ENCODE measurements at places on chromosomes 7 and 10.

- no peak for DNase-seq
Observed at GRCh38 chr7:120436487-120437060, 163.6 kb downstream of the KCND2 start.

- no peak for DNase-seq
Observed at GRCh38 chr10:10684972-10685371, 332.7 kb upstream of the CELF2 start.

DNA sequence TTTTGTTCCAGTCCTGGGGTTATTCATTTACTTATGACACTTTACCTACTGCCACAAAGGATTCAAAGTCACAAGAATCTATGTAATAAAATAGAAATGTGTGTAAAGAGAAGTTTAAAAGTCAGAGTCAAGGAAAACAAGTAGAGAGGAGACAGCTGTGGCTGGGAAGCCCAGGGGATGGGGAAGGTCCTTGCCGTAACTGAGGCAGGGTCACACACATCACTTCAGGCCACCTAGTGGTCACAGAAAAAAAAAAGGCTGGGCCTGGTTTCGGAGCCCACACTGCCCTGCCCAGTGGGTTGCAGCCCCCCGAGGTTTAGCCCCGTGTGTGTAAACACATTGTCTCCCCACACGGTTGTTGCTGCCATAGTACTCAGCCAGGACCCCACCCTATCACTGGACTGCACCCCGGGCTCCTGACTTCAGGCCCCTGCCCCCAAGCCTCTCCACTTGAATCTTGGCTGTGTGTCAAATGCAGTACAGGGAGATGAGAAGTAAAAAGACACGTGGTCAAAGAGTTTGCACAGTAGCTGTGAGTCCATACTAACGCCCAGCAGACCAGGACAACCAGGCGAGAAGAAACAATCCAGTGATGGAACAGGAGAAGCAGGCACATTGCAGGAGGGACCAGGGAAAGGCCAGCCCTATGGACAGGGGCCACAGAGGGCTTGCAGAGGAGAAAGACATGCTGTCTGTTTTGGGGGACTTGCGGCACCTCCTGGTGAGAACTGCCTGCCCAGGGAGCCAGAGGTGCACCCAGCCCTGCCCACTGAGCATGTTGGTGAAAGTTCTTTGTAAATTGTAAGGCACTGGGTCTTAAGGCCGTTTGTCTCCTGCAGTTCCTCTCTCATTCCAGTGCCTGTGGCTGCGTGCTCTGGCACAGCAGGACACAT, 91.4 kb upstream of the MACROH2A2 start:
- DNase-seq = no peak

- no peak for DNase-seq
Observed at GRCh38 chr7:71454981-71455380, 323.0 kb downstream of the GALNT17 start.

- DNase-seq = no peak
Observed at GRCh38 chr7:99090771-99091542, 53.0 kb downstream of the SMURF1 start.

DNA sequence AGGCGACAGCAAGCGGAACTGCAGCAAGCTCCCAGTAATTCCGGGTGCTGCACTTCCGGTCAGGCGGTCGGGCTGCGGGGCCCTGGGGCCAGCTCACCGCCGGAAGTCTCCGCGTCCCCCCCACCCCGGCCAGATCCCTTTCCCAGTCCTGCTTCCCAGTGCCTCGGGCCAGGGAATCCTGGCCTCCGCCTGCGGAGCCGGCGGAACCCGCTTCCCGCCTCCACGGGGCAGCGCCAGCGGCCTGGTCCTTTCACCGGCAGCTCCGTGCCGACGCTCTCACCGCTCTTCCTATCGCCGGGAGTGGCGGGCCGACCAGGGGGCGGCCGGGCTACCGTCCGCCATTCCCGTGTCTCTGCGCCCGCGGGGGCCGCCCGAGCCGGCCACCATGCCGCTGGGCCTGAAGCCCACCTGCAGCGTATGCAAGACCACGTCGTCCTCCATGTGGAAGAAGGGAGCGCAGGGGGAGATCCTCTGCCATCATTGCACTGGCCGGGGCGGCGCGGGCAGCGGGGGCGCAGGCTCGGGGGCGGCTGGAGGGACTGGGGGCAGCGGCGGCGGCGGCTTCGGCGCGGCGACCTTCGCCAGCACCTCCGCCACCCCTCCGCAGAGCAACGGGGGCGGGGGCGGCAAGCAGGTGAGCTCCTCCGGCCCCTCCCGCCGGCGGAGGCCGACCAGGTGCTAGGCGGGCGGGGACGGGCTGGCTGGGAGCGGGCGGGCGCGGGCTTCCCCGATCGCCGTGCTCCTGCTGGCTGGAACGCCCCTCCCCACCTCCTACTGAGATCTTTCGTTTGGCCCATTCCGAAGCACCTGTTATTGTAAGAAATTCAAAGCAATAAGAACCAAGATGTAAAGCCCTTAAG, at the start of gene GATAD1:
GATAD1 (plus strand) TSS at position 138 of the 860 bp plus-strand sequence; CDS start at position 386, 248 bp downstream.
- DNase-seq = peak; percentile 95

GRCh38 chr7:1819259-1819841, 149.3 kb downstream of the ELFN1 start:
- DNase-seq = peak; percentile 41

DNA sequence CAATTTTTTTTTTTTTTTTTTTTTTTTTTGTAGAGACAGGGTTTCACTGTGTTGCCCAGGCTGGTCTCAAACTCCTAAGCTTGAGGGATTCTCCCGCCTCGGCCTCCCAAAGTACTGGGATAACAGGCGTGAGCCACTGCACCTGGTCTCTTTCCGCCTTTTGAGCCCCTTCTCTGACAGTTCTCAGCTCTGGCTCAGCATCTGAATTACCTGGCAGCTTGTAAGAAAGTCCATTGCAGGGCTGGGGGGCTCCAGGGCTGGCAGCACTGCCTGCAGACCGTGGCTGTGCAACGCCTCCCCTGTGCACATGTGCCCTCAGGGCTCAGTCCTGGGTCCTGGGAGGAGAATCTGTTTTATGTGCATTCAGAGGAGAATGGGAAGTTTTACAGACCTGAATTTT, 37.6 kb downstream of the VWA2 start:
- DNase-seq = no peak

DNA sequence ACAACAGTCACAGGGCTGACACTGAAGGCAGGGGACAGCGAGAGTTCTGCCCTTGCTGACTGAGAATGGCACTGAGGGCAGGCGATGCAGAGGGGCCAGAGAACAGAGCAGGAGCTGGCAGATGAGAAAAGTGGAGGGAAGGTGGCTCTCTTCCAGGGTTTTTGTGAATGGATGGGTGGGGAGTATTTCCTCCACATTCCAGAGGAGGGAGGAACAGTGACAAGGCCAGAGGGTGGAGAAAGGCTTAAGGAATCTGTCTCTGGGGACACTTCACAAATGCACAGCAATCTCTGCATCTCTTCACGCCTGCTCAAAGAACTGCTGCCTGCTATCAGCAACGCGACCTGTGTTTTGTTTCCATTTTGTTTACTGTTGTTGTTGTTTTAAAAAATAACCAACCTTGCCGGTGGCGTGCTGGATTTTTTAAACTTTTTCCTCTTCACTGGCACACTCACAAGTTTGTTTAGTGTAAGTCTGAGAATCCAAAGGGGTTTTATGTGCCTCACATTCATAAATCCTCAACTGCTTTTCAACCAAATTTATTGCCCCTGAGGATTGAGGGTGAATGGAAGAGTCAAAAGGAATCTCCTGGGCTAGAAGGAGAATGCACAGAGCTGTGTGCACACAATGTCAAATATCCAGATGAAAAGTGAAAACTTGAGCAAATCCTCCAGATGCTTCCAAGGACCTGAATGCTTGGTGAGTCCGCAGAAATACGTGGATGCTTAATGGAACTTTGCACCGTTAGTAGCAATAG, 129.3 kb downstream of the GLI3 start:
- no peak for DNase-seq

DNA sequence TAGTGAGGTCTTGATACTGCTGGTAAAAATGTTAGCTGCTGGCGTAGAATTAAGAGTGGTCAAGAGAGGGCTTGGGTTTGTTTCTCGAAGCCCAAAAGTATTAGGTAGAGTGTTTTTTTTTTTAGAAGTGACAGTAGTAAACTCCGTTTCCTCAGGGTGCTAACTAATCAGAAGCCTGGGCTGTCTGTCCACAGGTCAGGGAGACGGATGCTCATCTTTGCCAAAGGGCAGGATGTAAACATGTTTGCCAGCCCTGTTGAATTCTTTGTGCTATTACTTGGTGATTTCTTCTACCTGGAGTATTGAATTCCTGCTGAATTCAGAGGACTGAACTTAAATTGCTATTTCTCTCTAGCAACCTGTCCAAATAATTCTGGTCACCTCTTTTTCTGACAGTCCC, 117.1 kb downstream of the SND1 start:
- no peak for DNase-seq

DNA sequence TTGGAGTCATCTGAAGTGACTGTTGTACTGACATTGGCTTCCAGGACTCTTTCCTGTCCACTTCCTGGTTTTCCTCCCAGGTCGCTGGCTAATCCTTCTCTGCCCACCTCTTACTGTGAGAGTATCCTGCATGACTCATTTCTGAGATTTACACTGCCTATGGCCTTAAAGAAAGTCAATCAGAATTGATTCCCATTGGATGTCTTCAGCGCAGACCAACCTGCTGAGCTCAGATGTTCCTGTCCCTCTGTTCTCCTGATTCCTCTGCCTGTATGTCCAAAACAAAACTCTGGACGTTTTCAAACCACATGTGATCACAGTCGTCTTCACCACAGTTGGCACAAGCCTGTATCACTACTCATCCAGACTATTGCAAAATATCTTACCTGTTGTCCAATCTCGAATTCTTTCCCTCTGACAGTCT, 262.1 kb downstream of the CREB5 start:
- DNase-seq = no peak

DNA sequence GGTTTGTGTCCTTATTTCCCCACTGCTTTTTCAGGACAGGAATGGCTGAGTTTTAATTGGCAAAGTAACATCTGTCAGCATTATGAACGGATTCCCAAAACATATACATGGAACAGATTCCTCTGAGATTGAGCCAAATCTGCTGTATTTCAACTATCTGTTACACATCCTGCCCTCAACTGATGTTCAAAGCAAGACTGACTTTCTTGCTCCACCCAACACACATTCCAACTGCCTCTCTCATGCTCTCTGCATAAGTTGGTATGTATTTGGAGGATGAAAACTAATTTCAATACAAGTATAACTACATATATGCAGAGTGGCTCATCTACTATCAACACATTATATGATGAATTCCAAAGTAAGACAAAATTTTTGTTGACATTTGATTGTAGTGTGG, 342.2 kb downstream of the GATA3 start:
- no peak for DNase-seq
